ENCODE measurements at places on chromosomes 13 and 19.

GRCh38 chr13:102132777-102133295 lies 269.0 kb downstream of the FGF14 start:
- DNase-seq: no peak

- no peak for DNase-seq
Measured at GRCh38 chr13:50453188-50453587, 390.3 kb downstream of the DLEU7 start.

- no peak for DNase-seq
Measured at GRCh38 chr19:28880735-28881401, 332.1 kb downstream of the UQCRFS1 start.

GRCh38 chr13:76035711-76036110 lies 399.6 kb downstream of the LMO7 start:
- no peak for DNase-seq

DNA sequence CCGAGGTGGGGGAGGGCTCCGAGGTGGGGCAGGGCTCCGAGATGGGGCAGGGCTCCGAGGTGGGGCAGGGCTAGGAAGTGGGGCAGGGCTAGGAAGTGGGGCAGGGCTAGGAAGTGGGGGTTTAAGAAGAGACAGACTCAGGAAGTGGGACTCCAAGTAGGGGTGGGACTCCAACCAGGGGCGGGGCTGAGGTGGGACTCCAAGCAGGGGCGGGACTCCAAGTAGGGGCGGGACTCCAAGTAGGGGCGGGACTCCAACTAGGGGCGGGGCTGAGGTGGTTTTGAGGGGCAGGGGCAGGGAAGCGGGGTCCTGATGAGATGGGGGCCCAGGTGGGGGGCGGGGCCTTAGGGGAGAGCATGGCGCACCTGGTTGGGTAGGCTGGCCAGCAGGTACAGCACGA lies 13.6 kb downstream of the CFD start:
- DNase-seq: peak; percentile 43

DNA sequence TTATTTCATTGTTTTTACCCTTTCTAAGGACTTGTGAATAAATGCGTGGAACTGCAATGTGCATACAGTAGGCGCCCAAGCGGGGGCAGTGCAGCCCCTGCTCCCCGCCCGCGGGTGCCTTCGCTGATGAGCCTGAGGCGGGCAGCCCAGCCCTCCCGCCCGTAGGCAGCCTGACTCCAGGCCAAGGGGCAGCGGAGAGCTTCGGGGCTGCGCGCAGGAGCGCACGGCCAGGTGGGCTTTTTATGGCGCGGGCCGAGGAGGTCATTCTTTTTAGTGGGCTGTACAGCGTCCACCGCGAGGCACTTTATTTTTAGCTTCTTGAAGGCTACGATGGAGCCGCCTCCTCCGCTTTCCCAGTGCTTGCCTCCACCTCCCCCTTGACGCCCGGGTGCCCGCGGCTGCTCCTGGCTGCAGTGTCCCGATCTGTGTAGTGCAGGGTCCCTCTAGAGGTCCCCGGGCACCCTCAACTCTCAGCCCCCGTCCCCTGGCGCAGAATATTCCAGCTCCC lies 60.5 kb downstream of the CCNE1 start:
- DNase-seq: no peak

DNA sequence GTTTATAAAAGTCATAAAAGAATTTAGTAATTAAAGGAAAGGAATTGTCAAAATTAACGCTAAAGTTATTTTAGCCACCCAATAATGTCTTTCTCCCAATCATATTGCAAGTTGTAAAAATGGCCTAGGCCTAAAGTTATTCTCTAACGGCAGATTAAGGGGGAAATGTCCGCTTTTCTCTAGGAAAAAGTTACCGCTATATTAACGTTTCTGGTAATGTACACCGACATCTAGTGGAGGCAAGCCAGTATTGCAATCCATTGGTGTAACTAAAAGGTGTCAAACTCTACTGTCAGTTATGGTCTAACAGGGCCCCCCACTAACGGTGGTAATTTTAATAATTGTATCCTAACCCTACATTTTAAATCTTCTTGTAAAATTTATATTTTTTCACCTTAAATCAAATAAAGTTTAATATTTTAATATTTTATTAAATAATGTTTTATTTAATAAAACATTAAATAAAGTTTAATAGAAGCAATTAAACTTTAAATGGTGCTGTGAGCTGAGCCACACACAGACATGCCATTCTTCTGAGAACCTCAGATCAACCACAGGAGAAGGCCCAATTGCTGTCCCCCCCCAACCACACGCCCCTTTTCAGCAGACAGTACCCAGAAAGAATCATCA lies 35.9 kb upstream of the ZSCAN5A start:
- no peak for DNase-seq

- DNase-seq: no peak
Measured at GRCh38 chr13:99191900-99192399, 8.7 kb upstream of the UBAC2 start.

DNA sequence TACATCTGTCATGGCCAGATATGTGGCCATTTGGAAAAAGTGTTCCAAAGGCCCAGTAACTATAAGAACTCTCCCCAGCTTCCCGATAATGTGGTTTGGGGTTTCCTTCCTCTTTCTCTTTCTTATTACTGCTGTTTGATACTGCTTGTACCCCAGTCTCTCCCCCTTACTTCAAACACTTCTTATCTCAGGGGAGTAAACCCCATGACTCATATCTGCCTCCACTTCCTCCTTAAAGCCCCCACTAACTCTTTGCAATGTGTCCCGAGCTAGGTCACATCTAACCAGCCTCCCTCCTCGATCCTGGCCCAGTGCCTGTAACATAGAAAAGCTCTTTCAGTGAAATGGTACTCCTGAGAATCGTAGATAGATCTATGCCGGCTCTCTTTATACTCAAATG lies 82.4 kb upstream of the STARD13 start:
- DNase-seq: no peak

DNA sequence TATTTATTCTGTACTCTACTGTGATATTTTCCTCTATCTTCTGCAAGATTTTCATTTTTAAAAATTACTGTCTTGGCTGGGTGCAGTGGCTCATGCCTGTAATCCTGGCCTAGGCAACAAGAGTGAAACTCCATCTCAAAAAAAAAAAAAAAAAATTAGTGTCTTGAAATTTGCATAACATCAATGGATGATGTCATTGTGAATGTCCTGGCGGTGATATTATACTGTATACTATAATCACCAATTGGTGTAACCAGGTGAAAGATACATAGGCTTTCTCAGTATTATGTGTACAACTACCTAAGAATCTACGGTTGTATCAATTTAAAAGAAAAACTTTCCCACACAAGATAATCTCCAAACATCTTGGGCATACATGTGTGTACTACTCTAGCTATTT lies 15.2 kb downstream of the ZNF331 start:
- no peak for DNase-seq

DNA sequence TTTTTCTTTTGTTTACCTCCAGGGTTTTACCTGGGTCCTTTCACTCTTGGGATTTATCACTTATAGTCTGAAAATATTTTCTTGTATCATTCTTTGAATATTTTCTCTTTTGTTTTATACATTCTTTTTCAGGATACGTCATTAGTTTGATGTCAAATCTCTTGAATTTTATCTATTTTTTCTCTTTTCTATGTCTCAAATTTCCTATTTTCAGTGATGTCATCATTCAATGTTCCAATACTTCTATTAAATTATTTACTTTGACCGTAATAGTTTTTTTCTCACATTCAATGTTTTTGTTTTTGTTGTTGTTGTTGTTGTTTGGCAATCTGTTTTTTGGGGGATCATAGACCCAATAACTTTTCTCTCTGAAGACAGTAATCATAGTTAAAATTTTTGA lies 83.5 kb downstream of the PRR20E start:
- DNase-seq: no peak
